ENCODE measurements at places on chromosomes 12 and 14.

- DNase-seq, result no peak
These were observed 50.7 kb downstream of the A2M start for GRCh38 chr12:9064815-9065606.

DNA sequence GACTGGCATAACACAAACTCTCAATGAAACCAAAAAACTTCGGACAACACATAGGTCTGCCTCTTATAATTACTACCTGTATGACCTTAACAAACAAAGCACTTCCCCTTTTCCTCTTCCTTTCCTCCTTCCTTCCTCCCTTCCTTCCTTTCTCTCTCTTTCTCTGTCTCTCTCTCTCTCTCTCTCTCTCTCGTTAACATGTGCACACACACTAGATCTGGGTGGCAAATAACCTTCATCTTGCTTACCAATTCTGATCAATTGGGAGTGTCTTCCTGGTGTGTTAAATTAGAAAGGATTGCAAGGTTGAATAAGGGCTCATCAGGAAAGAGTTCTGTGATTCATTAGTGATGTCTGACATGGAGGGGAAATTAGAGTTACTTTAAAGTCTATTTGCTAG is 307.8 kb upstream of the PRKD1 start:
- no peak for DNase-seq

DNA sequence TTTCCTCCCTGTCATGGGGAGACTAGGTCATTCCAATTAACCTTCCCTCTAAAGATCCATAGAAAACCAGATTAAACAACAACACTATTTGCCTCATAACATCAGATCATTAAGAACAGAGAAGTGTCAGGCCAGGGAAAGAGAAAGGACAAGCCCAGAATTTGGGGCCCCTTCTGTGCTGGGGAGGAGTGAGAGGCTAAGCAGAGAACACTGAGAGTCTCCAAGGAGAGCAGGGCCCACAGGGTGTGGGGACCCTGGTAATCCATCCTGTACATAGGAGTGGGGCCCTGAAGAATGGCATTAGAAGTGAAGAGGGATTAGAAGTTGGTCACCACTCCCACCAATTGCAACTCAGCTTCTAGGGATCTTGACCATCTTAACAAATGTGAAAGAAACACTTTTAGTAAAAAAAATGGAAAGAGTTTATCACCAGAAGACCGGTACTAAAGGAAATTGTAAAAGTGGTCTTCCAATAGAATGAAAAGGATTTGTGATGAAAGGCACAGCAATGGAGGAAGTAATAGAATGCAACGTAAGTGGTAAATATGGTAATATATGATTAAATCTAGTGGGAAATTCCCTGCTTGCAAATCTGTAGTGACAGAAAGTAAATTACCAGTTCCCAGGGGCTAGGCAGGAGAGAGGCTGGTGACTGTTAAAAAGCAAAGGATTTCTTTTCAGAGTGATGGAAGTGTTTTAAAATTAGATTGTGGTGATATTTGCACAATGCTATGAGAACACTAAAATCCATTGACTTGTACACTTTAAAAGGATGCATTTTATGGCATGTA is 14.0 kb upstream of the TMTC1 start:
- DNase-seq, result no peak

- no peak for DNase-seq
These were observed 510.5 kb upstream of the LRFN5 start for GRCh38 chr14:41096131-41096530.

DNA sequence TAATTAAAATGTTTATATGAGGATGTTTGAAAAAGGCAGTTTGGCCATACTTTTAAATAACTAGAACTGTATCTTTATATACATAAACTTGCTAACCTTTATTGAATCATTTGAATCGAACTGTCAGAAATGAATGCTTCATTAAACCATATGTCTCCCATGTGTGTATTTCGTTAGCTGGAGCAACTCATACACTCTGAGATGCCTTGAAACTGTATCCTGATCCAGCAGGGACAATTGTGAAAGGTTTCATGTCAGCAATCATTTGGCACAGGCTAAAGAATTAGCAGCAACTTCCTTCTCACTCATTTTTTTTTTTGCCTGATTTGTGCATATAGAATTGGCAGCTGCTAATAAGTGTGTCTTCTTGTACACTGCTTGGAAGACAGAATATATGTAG is 109.9 kb downstream of the NAV3 start:
- no peak for DNase-seq

DNA sequence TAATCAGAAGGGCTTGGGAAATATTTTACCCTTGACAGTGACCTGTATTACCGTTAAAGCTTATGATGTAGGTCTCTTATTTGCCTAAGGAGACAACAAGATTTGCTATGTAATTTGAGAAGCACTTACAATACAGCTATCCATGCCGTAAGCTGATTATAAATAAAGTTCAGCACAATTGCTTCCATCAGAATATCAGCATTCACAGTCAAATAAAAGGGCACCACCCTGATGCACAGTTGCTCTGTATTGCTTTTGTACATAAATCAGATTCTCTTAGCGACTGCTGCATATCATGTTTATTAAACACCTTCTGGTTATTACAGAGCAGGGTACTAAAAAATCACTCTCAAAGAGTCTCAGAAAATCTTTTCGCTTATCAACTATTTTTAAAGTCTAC is 67.3 kb upstream of the VRK1 start:
- no peak for DNase-seq

DNA sequence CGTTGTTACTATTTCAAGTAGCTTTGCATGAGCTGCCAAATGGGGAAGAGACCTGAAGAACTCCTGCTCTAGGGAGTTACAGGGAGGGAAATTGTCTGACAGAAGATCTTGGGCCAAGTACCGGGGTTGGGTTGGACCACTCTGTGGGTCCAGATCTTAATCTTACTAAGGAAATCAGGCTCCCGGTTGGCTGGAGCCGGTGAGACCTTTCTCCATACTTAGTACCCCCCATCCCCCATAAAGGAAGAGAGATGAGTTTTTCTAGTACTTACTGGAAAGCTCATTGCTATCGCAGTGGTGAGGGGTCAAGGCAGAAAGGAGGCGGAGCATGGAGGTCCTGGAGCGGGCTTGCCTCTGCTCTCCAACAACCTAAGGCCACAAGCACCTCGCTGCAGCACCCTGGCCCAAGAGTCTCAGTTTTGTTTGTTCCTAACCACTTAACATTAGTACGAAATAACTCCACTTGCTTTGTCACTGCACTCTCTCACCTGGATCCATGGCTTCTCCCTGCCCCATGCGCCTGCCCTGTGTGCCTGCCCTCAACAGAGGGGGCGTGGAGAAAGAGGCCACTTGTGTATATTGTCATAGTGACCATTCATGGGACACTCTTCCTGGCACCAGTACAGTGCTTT is 6.8 kb upstream of the UNC119B start:
- no peak for DNase-seq

- DNase-seq, result no peak
These were observed 9.0 kb downstream of the MARS1 start for GRCh38 chr12:57496822-57497221.

DNA sequence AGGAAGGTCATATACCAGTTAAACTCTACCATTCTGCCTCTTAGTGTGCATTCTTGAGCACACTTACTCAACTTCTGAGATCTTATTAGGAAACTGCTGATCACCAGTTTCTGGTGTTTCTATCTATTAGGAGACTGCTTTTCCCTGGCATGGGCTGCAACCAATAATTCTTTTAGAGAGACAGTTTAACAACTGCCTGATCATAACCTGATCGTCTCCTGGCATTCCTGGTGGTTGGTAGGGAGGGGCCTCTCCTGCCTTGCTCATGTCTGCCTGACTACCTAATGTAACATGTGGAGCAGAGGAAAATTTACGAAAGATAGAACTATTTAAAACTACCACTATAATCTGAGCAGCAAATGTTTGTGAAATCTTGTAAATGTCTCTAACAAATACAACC is 75.3 kb upstream of the MGAT4C start:
- DNase-seq, result no peak

- DNase-seq, result no peak
These were observed 699.7 kb upstream of the TBX3 start for GRCh38 chr12:115383668-115384067.

GRCh38 chr12:106142591-106143261 is 4.0 kb upstream of the NUAK1 start:
- no peak for DNase-seq

DNA sequence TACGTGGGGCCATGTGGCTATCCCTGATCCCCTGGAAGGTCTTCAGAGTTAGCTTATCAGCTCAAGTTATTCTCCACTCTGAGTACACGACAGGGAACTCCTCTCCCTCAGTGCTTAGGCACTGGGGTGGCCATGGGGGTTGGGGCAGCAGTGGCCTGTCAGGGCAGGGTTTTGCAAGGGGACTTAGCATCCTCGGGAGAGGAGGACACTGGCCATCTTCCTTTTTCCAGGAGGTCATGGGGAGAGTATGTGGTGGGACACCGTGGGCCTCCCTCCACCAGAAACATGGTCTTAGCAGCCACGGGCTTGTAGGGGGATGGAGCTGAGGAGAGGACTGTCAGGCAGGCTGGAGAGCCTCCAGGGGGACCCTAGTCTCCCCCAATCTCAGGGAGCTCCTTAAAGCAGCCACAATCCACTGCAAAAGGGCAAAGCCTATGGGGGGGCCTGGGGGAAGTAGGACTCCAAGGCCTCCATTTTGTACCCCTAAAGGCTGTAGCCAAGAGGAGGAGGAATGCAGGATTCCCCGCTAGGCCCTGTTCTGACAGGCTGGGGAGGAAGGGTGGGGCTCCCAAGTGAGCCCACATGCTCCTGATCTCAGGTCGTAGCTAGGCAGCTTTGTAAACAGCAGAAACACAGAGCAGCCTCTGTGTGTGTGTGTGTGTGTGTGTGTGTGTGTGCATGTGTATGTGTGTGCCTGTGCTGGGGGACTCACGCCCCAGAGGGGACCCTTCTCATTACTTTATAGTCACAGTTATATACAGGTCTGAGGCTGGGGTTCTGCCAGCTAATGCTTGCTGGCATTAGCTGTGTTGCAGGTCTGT is 36.6 kb downstream of the KRT80 start:
- no peak for DNase-seq

- DNase-seq, result no peak
These were observed 176.0 kb downstream of the KIF26A start for GRCh38 chr14:104314251-104314941.

DNA sequence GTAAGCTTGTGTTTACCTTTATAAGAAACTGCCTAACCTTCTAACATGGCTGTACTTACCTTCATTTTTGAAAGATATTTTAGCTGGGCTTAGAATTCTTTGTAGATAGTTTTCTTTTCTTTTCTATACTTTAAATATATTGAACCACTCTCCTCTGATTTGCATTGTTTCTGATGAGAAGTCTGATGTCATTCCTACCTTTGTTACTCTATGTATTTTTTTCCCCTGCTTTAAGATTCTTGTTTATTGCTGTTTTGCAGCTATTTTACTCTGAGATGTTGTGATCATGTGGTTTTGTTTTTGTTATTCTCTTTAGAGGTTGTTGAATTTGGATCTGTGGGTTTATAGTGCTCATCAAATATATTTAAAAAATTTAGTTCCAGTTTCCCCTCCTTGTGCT is 31.8 kb downstream of the CNOT2 start:
- no peak for DNase-seq

DNA sequence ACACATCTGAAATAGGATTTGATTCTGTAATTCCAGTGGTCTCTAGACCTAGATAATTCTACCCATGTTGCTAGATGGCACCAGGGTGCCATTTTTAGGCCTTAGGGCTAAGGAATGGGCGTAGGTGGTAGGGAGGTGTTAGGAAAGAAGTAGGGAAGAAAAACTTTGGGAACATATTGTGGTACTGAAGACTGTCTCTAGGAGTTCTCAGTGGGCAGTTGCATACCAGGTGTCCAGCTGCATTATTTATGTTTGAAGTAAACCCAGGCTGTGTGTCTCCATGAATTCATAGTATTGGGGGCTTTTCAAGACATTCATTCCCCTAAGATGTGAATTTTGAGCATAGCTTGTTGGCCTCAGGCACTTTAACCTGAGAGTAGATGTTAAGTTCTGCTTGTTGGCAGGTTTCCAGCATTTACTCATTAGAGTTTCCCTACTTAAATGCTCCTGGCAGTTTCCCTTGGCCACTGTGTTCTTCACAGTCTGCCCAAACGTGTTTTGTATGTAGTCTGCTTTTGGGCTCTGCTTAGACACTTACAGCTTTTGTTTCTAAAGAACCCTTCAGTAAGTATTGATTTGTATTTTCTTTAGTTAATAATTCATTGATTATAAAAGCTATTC is 31.5 kb upstream of the CCT2 start:
- DNase-seq, result no peak

DNA sequence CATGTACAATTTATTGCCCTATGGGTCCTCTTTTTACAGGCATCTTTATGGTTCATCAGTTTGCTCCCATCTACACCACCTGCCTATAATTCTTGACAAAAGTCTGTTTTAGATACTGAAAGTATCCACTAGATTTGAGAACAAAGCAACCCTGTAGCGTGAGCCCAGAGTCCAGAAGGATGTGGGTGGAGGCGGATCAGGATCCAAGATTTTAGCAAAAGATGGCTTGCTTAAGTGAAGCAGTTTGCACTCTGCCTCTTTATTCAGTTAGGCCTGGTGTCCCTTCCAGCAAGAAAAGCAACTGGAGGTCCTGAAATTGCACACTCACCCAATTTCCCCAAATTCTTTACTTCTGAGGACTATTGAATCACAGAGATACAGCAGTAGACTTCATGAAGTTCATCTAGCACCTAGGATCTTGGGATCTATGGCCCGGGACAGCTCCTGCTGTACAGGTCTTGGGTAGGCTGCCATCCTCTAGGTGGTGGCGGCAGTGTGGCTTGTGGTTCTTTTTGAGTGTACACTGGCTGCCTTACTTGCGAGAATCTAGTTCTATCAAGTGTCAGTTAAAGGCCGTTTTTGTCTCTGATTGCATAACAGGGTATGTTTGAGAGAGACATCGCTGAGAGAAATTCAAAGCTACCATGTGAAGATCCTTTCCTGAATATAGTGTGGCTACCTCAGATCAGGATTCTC is 873.2 kb downstream of the NRXN3 start:
- DNase-seq, result no peak

DNA sequence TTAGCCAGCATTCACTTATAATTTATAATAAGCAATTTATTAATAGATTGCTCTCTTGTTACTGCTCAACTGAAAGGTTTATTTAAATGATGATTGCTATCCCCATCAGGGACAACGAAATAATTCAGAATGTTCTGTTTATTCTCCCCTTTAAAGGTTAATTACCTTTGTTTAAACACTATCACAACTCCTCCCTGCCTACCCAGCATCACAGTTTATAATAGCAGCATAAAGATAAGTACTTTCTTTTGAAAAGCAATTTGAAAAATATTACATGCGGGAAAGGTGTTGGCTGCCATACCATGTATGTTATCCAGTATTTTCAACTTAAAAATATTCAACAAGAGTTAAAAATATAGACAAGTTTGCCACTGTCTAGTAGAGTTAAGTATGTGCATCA is 30.6 kb downstream of the SCAF11 start:
- DNase-seq, result no peak
